ENCODE measurements at places on chromosomes 6 and 20. TPM values are rescaled to one million over a fixed set of nuclear protein-coding genes. Genes with fewer than 3 reads are reported as not detected.

The DNAAF9 gene
- total RNA-seq: 42.6 TPM

The LKAAEAR1 gene
- total RNA-seq: not detected

The CLPSL1 gene
- total RNA-seq: not detected

The CRYBG1 gene
- total RNA-seq: 0.98 TPM

The CFAP61 gene
- total RNA-seq: 42.2 TPM

DNA sequence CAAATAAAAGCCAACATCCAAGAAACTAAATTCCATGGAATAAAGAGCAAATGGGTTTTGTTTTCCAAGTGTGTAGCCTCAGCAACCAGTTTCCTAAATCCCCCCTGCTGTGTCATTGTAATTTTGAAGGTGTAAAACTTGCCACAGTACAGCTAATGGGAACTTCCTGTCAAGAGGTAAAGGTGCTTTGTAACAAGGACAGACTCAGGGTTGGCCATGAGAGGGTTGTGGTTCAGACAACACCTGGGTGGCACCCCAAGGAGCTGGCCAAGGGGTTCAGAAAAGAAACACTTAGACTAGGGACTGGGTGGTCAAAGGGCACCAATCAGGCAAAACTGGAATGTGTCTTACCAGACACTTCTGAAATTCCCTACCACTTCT is 52.4 kb upstream of the LYRM2 start:
- DNase-seq: no peak

- no peak for DNase-seq
These were observed 59.2 kb upstream of the SNX9 start for GRCh38 chr6:157763904-157764177.

- no peak for DNase-seq
These were observed 28.2 kb upstream of the ELMO2 start for GRCh38 chr20:46434597-46434996.

DNA sequence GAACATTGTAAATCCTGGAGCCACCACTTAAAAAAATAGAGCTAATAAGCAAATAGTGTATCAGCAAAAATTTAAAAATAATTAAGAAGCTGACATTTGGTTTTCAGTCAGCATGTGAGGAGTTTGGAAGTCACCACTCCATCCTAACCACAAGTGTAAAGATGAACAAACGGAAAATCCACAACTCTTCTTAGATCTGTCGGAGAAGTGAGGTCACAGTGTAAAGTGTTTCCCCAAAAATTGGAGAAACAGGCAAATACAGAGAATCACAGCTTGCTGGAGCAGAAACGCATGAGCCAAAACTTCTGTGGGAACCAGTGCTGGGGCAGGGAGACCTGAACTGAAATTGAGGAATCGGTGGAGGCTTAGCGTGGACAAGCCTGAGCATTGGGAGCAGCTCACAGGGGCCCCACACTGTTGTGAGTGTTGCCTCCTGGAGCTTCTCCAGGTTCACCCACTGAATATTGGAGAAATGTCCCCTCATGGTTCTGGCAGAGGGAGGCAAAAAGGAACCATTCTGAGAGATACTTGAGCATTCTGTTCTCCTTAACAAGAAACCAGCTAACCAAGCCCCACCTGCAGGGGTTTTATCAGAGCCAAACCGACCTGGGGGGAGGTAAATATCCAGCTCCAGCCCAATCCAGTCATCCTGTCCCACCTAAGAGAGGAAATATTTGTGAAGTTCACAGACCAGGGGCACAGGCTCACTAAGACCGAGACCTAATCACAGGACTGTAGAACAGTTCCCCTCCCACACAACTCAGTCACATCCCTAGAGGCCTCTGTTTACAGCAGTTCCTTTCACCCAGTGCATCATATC is 192.0 kb downstream of the ERMARD start:
- DNase-seq: no peak

DNA sequence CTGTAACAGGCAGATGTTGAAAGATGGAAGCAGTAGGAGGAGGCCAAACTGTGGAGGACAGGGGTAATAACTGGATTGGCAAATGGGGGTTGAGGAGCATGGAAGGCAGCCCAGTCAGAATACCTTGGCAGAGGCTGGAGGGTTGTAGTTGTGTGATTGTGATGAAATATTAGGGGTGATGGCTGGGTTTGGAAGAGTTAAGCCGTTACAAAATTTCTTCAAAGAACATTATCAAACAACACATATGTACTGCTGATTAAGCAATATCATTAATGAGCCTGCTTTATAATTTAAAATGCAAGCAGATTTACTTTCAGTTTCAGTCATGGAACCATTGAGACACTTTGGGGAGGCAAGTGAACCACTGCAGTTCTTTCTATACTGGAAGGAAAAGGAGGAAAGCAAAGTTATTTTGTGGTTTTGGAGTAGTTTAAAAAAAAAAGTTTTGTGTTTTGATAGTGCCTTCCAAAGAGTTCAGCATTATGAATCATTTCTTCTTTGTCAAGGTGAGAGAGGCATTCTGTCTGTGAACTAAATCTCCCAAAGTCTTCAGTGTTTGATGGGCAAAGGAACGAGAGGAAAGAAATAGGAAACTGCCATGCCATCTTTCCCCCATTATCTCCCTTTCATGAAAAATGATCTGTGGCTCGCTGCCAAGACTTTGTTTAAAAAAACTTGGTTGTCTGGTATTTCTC is 20.7 kb downstream of the FOXO3 start:
- peak; percentile 86 for DNase-seq

Data from gastrocnemius medialis (tissue), 4 donors.